ENCODE measurements at places on chromosomes 5 and 9.

GRCh38 chr5:1201327-1202025 lies at the start of gene SLC6A19:
SLC6A19 (plus strand) TSS chr5:1201595; CDS start chr5:1201651, 56 bp downstream.
- DNase-seq = no peak

DNA sequence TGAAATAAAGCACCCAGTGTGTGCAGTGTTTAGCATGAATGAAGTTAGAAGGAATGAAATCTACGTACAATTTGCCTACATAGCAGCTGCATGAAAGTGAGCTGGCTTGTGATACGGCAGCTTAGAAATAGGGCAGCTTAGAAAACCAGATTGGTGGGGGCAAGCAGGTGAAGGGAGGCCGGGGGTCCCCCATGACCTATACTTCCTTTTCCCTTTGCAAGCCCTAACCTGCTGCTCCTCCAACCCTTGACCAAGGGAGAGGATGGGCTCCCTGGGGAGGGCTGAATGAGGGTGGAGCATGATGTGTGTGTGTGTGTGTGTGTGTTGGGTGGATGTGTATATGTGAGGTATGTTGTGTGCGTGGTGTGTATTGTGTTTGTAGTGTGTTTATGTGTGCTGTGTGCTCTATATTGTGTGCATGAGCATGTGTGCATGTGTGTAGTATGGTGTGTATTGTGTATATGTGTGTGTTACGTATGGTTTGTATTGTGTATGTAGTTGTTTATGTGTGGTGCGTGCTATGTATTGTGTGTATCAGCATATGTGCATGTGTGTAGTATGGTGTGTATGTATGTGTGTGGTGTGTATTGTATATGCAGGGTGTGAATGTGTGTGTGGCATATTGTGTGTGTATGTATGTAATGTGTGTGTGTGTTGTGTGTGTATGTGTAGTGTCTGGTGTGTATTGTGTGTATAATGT lies 72.1 kb downstream of the TENT4A start:
- no peak for DNase-seq

DNA sequence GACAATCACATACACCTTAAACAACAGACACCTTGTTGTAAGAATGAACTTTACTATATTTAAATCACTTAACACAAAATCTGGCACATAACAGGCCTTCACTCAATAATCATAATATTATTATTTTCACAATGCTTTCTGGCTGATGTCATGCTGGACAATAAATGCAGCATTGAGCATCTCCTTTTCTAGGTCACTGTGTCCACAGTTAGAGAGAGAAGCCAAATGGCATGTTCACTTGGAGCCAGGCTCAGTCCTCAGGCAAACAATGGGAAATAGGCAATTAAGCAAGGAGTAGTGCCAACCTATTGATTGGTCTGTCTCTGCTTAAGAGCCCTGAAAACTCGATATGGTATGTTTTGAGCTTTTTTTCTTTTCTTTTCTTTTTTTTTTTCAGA lies 50.6 kb upstream of the KLF4 start:
- DNase-seq = no peak

DNA sequence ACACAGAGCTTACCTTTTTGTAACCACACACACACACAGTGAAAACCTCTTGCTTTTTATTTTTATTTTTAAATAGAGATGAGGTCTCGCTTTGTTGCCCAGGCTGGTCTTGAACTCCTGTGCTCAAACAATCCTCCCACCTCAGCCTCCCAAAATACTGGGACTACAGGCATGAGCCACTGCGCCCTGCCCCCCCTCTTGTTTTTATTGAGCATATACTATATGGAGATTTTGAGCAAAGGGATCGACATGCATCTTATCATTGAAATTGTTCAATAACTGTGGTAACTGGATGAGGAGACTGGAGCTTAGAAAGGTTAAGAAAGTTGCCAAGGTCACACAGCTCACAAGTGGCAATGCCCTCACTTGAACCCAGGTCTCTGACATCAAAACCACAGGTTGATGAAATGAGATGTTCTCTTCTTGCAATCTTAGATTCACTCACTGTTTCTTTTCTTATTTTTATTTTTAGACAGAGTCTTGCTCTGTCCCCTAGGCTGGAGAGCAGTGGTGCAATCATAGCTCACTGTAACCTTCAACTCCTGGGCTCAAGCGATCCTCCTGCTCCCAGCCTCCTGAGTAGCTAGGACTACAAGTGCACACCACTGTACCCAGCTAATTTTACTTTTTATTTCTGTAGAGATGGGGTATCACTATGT lies 26.8 kb upstream of the STXBP1 start:
- no peak for DNase-seq

DNA sequence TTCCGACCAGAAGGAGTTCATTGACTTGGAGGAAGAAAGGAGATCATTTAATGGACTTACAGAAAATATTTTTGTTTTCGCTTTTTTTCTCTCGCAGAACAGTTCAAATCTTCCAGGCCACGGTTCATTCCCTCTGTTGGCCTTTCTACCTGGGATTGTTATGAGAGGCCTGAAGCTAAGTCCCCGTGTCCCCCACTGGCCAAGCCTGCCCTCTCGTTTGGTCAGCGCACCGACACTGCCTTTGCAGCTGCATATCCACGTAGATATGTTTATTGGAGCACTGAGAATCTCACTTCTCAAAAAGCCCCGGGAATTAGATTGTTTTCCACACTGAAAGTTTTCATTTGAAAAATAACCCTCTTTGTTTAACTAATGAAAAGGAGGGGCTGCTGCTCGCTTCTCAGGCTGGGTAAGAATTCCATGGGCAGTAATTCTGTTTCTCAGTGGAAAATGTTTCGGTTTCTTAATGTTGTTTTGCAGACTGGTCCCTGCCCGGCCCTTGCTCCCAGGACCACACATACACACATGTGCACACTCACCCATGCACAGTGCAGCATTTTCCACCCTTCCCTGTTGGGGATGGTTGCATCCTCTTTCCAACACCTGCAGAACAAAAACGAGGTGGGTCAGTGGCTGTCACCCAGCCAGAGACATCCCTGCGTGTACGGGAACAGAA lies 655.7 kb downstream of the BNC2 start:
- DNase-seq = no peak

DNA sequence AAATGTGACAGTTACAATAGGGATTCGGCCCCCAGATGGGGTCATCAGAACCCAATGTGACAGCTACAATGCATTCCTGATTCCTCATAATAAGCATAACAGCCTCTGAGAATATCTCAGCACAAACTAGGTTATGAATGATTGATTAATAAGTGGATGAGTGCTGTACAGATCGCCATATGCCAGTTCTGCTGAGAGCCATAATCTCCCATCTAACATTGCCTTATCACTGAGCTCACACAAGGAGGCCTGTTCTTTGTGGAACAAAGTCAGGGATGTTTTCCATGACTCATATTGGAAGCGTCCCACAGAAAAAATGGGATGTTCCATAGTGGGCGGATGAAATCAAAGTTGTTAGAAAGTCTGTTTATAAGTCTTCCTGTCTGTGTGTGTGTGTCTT lies 89.6 kb downstream of the KIF4B start:
- no peak for DNase-seq

DNA sequence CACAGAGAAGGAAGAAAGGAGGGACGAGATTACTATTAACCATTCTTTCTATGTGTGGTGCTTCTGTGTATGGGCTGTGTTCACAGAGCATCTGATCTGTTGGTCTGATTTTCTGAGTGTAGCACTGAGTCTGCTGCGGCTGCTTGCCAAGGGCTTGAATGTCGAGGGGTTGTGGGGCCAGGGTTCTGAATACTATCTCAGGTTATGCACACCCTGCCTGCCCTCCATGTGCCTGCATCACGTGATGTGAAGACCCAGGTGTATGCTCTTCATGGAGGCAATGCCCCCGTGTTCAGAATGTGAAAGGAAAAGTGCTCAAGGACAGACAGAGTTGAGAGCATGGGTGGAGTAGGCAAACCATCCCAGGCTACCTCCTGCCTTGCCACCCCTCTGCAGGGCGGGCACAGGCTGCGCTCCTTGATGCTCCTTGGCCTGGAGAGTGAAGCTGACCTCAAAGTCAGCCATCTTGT lies 254.9 kb downstream of the FANCC start:
- DNase-seq = no peak

DNA sequence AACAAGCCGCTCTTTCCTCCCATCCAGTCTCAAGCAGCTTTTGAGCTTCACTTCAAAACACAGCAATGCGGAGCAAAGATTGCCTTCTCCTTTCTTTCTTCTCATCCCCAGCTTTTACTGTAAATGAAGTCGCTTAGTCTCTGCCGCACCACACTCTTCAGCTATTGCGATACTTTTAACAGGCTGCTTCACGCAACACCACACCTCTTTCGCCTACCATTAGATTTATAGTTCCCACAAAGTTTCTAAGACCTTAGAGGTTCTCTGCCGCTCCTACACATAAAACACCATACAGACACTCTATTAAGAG lies 711 bp downstream of the PGGT1B start:
- DNase-seq = peak; percentile 1

- DNase-seq = no peak
These were observed 56.0 kb upstream of the AGXT2 start for GRCh38 chr5:35103637-35104299.

GRCh38 chr5:126462239-126463014 lies 39.2 kb downstream of the GRAMD2B start:
- no peak for DNase-seq

DNA sequence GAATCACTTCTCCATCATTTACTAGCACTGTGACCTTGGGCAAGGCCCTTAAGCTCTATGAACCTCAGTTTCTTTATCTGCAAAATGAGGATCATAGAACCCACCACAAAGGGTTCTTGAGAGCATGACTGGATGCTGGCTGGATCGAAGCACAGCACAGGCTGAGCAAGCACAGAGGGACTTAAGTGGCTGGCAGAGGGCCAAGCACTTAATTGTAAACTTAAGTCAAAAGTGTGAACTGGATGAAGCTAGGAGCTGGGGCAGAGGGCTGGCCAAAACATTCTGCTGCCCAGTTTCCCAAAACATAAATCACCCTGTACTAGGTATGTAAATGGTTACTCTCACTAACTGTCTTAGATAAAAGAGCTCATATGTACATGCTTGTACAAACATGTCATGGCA lies 112.3 kb upstream of the WWC1 start:
- DNase-seq = no peak

GRCh38 chr5:108312258-108312657 lies 69.6 kb downstream of the FBXL17 start:
- no peak for DNase-seq

GRCh38 chr9:110828264-110828663 lies 159.7 kb downstream of the MUSK start:
- no peak for DNase-seq

GRCh38 chr5:39368116-39368515 lies 3.8 kb upstream of the C9 start:
- no peak for DNase-seq

DNA sequence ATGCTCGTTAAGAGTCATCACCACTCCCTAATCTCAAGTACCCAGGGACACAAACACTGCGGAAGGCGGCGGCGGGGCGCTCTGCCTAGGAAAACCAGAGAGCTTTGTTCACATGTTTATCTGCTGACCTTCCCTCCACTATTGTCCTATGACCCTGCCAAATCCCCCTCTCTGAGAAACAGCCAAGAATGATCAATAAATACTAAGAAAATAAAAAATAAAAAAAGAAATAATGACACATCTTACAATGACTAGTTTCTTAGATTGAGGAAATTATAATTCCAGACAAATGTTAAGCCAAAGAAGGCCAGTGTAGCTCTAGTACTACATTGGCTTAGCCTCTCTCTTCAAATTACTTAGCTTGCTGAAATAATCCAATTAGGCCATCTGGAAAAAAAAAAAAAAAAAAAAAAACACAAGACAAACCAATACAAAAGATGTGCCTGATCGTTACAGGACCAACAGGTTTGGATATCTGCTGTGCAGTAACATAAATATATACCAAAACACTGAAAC lies 58.0 kb downstream of the ANXA2R start:
- DNase-seq = no peak

DNA sequence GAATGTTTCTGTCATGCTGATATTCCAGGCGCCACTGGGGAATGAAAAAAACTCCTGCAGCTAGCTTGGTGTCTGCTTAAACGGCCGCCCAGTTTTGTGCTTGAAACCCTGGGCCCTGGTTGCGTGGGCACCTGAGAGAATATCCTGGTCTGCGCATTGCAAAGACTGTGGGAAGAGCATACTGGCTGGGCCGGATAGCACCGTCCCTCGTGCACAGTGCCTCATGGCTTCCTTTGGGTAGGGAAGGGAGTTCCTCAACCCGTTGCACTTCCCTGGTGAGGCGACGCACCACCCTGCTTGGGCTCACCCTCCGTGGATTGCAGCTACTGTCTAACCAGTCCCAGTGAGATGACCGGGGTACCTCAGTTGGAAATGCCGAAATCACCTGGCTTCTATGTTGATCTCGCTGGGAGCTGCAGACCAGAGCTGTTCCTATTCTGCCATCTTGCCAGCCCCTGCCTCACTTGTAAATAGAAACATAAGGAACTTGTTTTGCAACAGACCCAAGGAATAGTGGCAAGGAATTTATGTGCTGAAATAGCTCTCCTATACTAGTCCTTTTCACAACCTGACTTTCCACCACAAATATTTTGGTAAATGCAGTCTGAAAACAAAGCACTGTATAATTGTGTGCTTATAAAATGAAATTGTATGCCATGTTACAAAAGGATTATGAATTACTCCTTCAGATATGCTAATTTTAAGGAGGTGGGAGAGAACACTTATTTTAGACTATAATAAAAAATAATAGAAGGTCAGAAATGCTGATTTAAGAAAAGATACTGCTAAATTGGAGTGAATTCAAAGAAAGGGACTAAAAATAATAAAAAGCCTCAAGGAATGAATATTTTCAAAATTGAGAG lies 90.3 kb downstream of the ADAMTSL1 start:
- no peak for DNase-seq

DNA sequence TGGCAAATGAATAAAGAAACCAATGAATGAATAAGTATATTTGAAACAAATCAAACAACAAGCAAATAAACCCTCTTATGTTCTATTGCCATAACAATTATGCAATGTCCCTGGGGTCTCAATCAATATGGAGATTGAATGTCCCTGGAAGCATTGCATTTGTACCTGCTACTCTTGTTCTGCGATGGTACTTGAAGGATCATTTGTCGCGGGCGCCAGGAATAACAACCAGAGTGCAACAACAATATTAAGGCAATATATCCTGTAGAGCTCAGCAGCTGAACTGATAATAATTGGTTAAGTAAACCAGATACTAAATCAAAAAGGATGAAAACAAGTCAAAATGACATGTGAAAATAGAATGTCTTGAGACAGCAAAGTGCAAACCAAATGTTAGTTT lies 1001.9 kb upstream of the NUDT12 start:
- DNase-seq = no peak

DNA sequence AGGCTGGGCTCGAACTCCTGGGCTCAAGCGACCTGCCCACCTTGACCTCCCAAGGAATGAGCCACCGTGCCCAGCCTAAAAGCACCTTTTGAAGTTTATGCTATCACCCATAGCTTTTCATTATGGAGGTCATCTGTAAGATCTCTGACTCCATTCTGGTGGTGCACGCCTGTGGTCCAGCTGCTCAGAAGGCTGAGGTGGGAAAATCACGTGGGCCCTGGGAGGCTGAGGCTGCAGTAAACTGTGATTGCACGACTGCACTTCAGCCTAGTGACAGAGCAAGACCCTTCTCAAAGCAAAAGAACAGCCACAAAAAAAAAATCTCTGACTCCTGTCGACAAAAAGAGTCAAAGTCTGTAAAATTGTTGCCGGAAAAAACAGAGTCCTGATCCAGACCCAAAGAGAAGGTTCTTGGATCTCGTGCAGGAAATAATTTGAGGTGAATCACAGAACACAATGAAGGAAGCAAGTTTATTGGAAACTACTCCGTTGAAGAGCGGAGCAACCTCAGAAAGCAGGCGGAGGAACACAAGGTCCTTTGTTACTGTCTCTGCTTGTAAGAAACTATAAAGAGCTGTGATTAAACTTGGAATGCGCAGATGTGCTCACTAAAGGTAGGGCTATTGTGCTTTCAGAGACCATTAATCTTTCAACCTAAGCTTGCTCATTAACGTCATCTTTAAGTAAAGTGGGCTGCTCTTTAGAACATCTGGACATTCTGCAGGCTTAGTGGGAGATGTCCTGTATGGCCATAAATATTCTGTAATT lies 2.0 kb upstream of the HAUS6 start:
- no peak for DNase-seq

Data from thymus (tissue), 14 donors.